ENCODE measurements at places on chromosomes 4 and X. TPM values are rescaled to one million over a fixed set of nuclear protein-coding genes. Genes with fewer than 3 reads are reported as not detected.

Gene RS1
- not detected for total RNA-seq

- H3K4me1 ChIP-seq, result no peaks in the 10 kb centered on the region
- H3K27me3 ChIP-seq, result no peaks in the 10 kb centered on the region
- no peak overlapping the region for H3K4me3 ChIP-seq
- no peak for DNase-seq
- H3K36me3 ChIP-seq, result no peaks in the 10 kb centered on the region
Measured at GRCh38 chr4:22091906-22092305, 143.3 kb upstream of the KCNIP4 start.

- no peaks in the 10 kb centered on the region for H3K27me3 ChIP-seq
- no peak overlapping the region for H3K27ac ChIP-seq
- H3K4me3 ChIP-seq, result no peak overlapping the region
Measured at GRCh38 chrX:75158054-75158453, 2.0 kb upstream of the ABCB7 start.

- peak; percentile 83 for DNase-seq
- H3K27me3 ChIP-seq, result no peaks in the 10 kb centered on the region
- H3K4me3 ChIP-seq, result peak overlapping the region; percentile 60
Measured at GRCh38 chr4:145808021-145808650, 128.2 kb downstream of the C4orf51 start.

DNA sequence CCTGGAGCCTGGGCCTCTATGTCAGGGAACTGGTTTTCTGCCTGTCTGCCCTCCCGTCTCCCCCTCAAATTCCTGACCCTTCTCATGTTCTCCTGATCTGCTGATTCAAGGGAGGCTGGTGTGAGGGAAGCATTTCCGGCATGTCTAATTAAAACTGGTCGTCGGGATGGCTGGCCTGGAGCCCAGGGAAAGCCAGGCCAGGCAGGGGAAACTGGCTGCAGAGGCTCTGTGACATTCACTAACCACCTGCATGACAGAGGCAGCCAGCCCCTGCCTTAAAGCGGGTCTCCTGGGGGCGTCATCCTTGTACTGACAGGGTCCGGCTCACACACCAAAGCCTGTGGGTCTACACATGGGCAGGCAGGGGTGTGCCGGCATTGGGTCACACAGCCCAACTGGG is 35.2 kb downstream of the ABLIM2 start:
- H3K4me1 ChIP-seq, result no peaks in the 10 kb centered on the region
- no peaks in the 10 kb centered on the region for H3K27me3 ChIP-seq
- no peak overlapping the region for H3K4me3 ChIP-seq
- no peaks in the 10 kb centered on the region for H3K36me3 ChIP-seq
- H3K27ac ChIP-seq, result no peak overlapping the region

DNA sequence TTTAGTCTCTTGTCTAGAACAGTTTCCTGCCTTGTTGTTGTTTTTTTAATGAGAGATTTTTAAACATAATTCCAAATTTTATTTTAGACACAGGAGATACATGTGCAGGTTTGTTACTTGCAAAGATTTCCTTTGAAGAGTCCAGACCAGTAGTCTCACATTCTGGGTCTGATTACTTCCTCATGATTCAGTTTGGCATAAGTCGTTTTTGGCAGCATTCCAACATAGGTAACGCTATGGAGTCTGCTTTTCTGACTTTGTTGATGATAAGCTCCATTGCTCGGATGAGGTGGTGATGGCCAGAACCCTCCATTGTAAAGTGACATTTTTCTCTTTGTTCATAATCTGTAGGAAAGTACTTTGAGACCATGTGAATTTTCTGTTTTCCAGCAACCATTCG is 74.7 kb downstream of the CLCN4 start:
- no peaks in the 10 kb centered on the region for H3K27me3 ChIP-seq
- H3K36me3 ChIP-seq, result no peaks in the 10 kb centered on the region
- no peak for DNase-seq
- no peak overlapping the region for H3K4me3 ChIP-seq
